ENCODE measurements at places on chromosomes 5 and 9. TPM values are rescaled to one million over a fixed set of nuclear protein-coding genes. Genes with fewer than 3 reads are reported as not detected.

DNA sequence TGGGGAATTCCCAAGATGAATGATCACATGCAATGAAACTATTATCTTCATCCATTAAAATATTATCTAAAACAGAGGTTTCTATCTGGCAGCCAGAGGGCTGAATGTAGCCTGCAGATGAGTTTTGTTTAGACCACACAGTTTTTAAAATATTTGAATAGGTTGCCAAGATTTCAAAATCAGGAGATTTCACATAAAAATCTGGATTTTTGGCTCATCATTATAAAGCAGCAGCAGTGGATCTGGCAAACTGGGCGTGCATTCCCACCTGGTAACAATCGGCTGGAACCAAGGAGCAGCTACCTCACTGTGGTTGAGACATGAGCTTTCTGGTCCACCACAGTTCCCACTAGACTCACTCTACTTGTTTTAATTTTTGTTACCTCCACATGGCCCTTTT lies 155.1 kb downstream of the BNC2 start:
- peak; percentile 73 for DNase-seq

DNA sequence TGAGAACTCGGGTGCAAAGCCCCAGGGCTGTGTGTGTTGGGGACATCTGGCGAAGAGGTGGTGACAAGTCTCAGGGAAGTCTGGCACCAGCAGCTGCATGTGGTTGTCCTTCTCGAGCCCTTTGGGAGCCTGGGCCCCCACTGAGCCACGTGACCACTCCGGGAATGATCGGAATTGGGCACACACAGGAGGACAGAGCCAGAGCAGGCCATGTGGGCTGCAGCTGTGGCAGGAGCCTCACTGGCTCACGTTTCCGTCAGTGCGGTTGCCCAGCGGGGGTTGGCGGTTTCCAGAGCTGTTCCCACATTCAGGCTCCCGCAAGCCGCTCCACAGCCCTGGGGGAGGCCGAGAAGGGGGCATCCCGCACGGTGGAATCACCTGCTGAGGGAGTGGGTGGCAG lies 6.8 kb upstream of the CEL start:
- peak; percentile 40 for DNase-seq

DNA sequence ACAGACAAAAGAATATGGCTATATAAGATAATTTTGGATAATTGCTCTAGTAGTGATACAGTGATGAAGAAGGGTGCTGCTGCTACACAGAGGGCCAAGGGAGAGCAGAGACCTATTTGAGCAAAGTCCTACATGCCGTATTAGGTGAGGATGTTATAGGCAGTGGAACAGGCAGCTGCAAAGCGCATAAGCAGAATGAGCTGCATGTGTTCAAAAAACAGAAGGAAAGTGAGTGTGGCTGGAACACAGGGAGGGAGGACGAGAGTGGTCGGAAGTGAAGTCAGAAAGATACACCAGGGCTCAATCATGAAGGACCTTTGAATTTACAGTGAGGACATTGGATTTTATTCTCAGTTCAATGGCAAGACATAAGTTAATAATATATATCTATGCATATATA lies 35.4 kb downstream of the ITGA2 start:
- DNase-seq: no peak

GRCh38 chr5:123207852-123208251 lies 118.8 kb downstream of the PRDM6 start:
- peak; percentile 27 for DNase-seq

GRCh38 chr5:34491251-34491620 lies 164.9 kb upstream of the RAI14 start:
- peak; percentile 44 for DNase-seq

DNA sequence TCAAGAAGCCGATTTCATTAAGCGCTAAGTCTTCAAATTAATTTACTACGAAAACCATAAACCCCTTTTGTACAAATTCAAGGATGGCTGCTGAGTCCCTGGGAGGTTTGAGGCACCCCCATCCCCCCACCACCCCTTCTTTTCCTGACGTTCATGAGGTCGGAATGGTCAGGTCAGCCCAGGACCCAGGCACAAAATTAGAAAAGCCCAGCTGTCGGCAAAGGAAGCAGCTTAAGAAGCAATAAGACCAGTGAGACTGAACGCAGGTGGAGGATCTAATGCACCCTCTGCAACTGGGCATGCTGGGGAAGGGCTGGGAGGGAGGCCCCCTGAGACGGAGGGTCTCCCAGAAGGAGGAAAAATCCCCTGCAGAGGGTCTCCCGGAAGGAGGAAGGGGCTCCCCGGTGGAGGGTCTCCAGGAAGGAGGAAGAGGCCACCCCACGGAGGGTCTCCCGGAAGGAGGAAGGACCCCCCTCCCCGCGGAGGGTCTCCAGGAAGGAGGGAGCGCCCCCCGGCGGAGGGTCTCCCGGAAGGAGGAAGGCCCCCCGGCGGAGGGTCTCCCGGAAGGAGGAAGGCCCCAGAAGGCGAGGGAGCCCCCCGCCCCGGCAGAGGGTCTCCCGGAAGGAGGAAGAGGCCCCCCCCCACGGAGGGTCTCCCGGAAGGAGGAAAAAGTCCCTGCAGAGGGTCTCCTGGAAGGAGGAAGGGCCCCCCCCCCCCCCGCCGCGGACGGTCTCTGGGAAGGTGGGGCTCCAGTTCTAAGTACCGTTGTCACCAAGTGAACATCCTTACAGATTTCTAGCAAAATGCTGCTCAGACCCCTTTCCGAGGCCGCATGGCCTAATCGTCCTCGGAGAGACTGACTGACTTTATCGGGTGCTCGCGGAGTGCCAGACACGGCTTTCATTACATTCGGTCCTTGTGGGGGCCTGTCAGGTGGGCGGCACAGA lies 74.4 kb upstream of the FCN1 start:
- no peak for DNase-seq

GRCh38 chr5:125093776-125094175 lies 347.3 kb upstream of the ZNF608 start:
- DNase-seq: peak; percentile 92

DNA sequence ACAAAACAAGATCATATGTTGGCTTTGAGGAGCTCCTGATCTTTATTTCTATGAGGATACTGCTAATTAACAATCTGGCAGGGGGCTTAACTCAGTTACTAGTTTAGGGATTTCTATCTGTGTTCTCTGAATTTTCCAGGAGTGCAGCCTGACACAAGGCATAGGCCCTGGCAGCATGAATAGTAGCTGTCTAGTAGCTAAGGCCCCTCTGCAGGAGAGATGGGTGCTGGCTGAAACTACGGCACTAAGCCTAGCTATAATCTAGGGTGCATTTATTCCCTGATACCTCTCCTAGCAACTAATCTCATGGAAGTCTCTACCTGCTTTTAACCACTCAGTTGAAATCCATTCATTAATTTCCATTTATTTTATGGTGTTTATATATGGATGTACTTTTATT lies 268.2 kb downstream of the TMEM232 start:
- no peak for DNase-seq

DNA sequence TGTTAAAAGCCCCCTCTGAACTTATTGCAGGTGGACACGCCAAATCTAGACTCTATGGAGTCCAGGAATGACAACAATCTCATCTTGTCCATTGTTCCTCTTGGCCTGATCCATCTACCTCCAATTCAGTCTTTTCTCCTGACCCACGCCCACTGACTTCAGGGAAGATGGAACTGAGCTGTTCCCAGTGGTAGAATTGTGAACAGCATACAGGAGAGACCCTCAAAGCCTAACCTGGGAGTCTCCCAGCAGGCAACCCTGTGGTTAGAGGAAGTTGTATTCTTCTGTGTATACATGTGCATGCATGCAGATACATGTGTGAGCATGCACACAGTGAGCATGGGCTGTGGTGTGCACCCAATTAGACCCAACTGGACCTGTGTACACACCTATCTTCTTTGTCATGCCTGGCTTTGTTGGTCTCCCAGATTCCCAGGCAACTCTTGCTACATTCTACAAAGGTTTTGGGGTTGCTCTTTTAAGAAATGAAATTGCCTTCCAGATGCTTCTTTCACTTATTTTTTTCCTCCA lies 286.0 kb downstream of the ZSWIM6 start:
- DNase-seq: no peak

- DNase-seq: no peak
Observed at GRCh38 chr5:56290378-56291078, 57.4 kb upstream of the ANKRD55 start.

DNA sequence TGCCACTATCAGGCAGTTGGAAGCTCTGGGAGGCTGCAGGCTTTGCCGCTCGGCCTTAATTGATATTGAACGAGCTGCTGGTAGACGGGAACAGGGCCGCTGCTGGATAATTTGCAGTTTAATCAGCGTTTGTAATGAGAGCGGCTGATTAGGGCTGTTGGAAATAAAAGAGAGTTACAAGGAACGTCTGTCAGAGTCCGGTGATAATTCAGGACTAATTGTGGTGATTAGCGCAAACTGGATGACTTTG lies 68.2 kb upstream of the TBCA start:
- no peak for DNase-seq

DNA sequence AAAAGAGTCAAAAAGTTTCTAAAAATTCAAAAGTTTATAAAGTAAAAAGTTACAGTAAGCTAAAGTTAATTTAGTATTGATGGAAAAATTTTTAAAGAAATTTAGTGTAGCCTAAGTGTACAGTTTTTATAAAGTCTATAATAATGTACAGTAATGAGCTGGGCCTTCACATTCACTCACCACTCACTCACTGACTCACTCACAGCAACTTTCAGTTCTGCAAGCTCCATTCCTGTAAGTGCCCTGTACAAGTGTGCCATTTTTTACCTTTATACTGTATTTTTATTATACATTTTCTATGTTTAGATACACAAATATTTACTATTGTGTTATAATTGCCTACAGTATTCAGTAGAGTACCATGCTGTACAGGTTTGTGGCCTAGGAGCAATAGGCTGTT lies 239.5 kb upstream of the MAP3K1 start:
- DNase-seq: peak; percentile 12

DNA sequence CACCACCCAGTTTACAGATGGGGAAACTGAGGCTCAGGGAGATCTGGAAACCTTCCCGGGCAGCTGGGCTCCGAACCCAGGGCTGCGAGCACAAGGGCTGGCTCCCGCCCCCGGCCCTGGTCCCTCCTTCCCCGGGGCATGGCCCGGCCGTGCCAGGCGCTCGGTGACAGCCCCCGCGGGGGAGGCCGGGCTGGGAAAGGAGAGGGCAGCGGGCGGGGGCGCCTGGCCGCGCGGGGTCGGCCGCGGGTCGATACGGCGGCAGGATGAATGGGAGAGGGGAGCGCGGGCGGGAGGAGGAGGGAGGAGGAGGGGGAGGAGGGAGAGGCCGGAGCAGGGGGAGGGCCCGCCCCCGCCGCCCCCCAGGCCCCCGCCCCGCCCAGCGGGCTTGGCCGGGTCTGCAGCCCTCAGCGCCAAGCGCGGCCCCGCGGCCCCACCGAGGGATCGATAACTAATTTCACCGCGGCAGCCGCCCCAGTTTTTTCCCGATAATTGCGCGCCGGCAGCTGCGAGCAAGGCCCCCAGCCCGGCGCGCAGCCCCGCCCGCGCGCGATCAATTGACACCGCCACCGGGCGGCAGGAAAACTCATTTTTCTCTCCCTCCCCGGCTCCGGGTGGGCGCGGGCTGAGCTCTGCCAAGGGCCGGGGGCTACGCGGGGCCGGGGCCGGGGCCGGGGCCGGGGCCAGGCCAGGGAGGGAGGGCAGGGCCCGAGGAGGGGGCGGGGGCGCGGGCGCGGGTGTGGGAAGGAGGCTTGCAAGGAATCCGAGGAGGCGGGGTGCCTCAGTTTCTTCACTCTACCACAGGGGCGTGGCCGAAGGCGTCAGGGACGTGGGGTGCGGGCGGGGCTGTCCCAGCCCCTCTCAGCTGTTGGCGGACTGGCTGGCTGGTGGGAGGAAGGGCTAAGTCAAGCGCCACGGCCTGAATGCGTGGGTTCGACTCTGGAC lies 52.1 kb downstream of the C9orf50 start:
- DNase-seq: no peak

DNA sequence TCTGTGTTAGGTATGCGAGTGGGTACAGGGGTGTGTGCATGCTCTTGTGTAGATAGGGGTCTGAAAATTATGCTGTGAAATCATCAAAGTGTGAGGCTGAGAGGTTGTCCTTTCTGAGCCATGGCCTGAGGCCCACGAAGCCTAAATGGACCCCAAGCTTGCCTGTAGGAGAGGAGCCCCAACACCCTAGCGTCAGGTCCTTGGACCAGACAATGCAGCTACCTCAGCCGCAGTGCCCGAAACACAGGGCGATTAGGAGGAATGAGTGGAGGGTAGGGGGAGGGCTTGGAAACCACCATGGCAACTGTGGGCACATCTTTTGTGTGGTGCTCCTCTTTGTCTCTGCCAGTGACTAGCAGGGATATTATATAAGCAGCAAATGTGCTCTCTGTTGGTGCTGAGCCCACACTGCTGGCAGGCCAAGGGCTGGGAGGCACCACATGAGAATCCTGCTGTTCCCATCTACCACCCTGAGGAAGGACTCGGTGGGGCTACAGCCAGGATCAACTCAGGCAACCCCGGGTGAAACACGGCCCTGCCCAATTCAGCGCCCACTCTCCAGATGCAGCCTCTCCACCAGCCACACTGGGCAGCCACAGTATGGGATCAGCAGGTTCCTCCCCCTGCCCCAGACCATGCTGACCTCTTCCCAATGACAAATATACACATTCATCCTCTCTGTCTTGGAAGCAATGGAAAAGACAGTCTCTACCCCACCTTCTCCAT lies 84.6 kb upstream of the FSTL4 start:
- no peak for DNase-seq

DNA sequence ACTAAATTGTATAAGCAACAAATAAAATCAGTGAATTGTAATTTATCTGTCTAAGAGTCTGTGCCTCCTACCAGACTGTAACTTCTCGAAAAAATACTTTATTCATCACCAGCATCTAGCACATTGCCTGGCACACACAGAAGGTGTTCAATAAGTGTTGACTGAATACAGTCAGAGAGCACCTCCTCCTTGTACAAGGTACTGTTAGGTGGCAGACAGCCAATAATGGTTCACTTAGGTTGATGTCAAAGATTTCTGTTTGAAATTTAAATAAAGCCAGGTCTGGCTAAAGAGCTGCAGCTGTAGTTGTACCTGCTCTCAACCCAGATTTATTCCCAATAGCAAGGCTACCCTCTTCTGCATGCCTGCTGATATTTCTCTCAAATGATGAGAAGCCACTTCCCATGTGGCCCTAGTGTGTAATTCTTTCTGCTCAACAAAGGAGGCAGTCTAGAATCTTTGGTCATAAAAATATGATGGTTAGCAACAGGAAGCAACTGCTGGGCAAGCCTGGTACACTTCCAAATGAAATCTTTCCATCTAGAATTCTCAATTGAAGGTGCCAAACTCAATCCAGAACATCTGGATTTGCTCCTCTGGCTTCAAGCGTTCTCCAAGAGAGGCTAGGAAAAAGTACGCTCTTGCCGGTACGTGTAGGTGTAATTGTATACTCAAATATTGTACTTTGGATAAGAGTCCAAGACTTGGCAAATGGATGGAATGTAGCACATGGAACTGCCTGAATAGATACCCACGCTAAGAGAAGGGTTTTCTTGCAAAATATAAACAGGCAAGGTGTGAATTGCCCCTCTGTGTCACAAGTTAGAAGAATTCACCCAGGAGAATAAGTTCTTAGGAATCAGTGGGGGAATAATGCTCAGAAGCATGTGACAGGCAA lies 95.6 kb downstream of the NR6A1 start:
- DNase-seq: no peak

PHF2 gene
- 9.6 TPM for polyA plus RNA-seq

IL5 gene
- not detected for polyA plus RNA-seq

LRRC19 gene
- not detected for polyA plus RNA-seq

All from IMR-90 (cell line).